Caki2 (cell line): ENCODE measurements at places on chromosomes 5 and 9. TPM values are rescaled to one million over a fixed set of nuclear protein-coding genes. Genes with fewer than 3 reads are reported as not detected.

IL7R gene
- total RNA-seq: 0.07 TPM in 1 of 2 replicates, not detected in the other

FOXD4L3 gene
- not detected in 2 replicates for total RNA-seq

GFI1B gene
- total RNA-seq: not detected in 2 replicates

RANBP3L gene
- not detected in 2 replicates for total RNA-seq

SLC38A9 gene
- 10.7 and 13.8 TPM in 2 replicates for total RNA-seq

NPDC1 gene
- total RNA-seq: 31.8 and 45.1 TPM in 2 replicates

PCDHB4 gene
- total RNA-seq: not detected in 2 replicates

CYLC2 gene
- not detected in 2 replicates for total RNA-seq

CMBL gene
- total RNA-seq: 141 and 219 TPM in 2 replicates

CNTNAP3 gene
- 25.0 and 32.3 TPM in 2 replicates for total RNA-seq

ACO1 gene
- 35.6 and 36.2 TPM in 2 replicates for total RNA-seq

TPPP gene
- total RNA-seq: 0.34 TPM in 1 of 2 replicates, not detected in the other

THBS4 gene
- 0.87 and 5.2 TPM in 2 replicates for total RNA-seq

OR1Q1 gene
- total RNA-seq: not detected in 2 replicates

GARNL3 gene
- total RNA-seq: 2.0 and 6.4 TPM in 2 replicates

FOXD4L6 gene
- total RNA-seq: not detected in 2 replicates

ARID3C gene
- total RNA-seq: not detected in 2 replicates

PCDHB11 gene
- total RNA-seq: 0.61 TPM in 1 of 2 replicates, not detected in the other

CNTLN gene
- total RNA-seq: 6.0 and 8.3 TPM in 2 replicates

CSF2 gene
- total RNA-seq: not detected in 2 replicates

MOB3B gene
- total RNA-seq: 0.03 TPM in 1 of 2 replicates, not detected in the other

TPD52L3 gene
- not detected in 2 replicates for total RNA-seq

OCLN gene
- 1.3 TPM in 1 of 2 replicates, not detected in the other for total RNA-seq

GABRA6 gene
- total RNA-seq: not detected in 2 replicates

LCN12 gene
- not detected in 2 replicates for total RNA-seq

EIF4EBP3 gene
- total RNA-seq: 1.1 TPM in 1 of 2 replicates, not detected in the other

TLR4 gene
- total RNA-seq: 3.3 and 5.9 TPM in 2 replicates

PCDHGA11 gene
- not detected in 2 replicates for total RNA-seq

C9orf153 gene
- not detected in 2 replicates for total RNA-seq

PCDHB8 gene
- total RNA-seq: not detected in 2 replicates

SH3GL2 gene
- not detected in 2 replicates for total RNA-seq

SCGB3A2 gene
- not detected in 2 replicates for total RNA-seq

QRFP gene
- total RNA-seq: not detected in 2 replicates

LCN1 gene
- not detected in 2 replicates for total RNA-seq

PTGS1 gene
- 2.6 and 7.6 TPM in 2 replicates for total RNA-seq

GTF2H2C gene
- total RNA-seq: 21.9 and 26.0 TPM in 2 replicates

FBP2 gene
- total RNA-seq: not detected in 2 replicates

ITGA2 gene
- total RNA-seq: 1.8 and 1.9 TPM in 2 replicates

LURAP1L gene
- total RNA-seq: 28.4 TPM in 2 replicates

SLC25A2 gene
- not detected in 2 replicates for total RNA-seq

FRMPD1 gene
- not detected in 2 replicates for total RNA-seq
